NCI-H1436 (cell line): ENCODE measurements at places on chromosomes 13 and 19.

- DNase-seq: no peak
Measured at GRCh38 chr13:113358653-113359190, 5.2 kb downstream of the GRTP1 start.

- DNase-seq: no peak
Measured at GRCh38 chr19:54257116-54257480, at the start of gene LILRB5. Gene LILRB5, minus strand, starts transcription at chr19:54257273. Its CDS starts 80 bp downstream, at chr19:54257193.

- DNase-seq: no peak
Measured at GRCh38 chr19:58456111-58456510, 4.7 kb downstream of the ZNF324B start.

GRCh38 chr13:112785483-112785856 lies 95.6 kb downstream of the ATP11A start:
- no peak for DNase-seq

GRCh38 chr13:39682788-39683187 lies 27.3 kb downstream of the COG6 start:
- DNase-seq: no peak

DNA sequence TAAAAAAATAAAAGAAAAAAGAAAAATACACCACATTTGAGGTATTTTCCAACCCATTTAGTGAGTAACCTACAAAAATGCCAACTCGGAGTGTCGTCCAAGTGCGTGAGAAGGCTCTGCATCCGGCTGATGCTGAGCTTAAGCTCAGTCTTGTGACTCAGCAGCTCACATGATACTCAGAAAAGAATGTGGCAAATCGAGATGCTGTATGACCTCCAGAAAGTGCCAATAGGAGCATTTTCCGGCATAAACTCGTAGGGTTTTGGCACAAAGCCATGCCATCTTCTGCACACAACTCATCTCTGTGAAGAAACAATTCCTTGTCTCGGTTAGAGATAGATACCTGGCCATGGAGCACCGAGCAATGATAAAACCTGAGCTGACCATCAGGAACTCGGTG lies 58.5 kb downstream of the TRPM4 start:
- no peak for DNase-seq

DNA sequence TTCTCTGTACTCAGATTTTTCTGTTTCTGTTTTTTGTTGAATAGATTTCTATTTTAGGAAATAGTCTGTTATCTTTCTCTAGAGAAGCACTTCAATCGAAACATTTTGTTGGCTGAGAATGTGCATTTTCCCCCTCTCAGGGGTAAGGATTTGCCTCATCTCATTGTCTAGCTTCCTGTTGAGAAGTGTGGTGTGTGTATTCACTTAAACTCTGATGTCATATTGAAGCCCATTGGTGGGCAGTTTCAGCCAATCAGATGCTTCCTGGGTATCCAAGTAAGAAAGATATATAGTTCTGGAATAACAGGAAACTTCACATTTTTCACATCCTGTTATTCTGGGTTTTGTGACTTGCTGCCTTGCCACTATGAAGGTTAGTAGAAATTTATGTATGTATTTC lies 87.6 kb downstream of the ARHGEF7 start:
- DNase-seq: no peak

DNA sequence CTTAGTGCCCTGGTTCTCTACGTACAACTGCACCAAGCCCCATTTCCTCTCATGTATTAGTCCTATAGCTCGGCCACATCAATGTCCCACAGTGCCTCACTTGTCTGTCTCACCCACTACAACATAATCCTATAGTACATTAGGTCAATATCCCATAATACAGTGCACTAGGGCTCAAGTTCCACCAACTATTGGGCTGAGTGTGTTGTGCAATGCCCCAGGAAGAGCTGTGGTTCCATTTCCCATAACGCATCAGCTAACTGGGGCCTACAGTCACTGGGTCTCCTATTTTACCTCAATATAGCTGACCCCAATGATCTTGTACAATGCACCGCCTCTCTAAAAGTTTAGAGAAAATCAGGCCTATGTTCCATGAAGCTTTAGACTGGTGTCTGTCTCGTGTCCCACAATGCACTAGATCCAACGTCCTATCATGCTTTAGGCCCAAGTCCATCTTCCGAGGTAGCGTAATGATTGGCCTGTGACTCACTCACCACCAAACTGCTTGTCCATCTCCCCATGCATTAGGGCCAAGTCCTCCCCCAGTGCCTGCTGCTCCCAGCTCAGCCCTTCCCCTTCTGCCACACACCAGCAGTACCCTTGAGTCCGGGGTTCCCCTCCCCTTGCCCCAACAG lies 21.8 kb downstream of the TSKS start:
- no peak for DNase-seq

- DNase-seq: no peak
Measured at GRCh38 chr13:111217641-111218040, 102.5 kb downstream of the ARHGEF7 start.

GRCh38 chr13:60363288-60363687 lies 33.7 kb upstream of the TDRD3 start:
- no peak for DNase-seq

DNA sequence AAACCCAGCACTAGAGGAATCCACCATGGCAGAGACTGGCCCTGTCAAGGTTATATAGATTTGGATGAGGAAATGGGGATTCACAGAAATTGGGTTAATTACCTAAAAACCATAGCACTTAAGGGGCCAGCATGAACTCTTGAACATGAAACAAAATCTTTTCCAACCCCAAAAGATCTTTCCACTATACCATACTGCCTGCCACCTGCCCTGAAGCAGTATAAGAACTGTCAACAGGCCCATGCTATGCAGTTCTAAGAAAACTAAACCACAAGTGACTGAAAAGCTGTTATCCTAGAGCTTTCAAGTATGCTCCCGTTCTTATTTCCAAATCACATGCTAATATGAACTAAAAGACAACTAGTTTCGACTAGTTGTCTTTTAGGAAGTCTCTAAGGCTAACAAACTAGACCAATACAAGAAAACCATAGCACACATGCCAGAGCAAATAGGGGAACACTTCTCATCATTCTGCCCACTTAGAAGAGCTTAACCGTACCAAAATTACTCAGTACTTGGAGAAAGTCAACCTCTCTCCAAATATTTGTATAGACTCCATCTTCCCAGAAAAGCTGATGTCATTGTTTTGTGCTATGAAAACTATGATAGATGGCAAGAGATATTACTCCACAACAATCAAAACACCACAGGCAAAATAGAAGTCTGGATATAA lies 27.5 kb downstream of the HSPH1 start:
- DNase-seq: no peak

GRCh38 chr13:45074721-45075120 lies 45.6 kb upstream of the GTF2F2 start:
- no peak for DNase-seq

- DNase-seq: no peak
Measured at GRCh38 chr19:31597616-31598015, 248.4 kb upstream of the TSHZ3 start.

- DNase-seq: no peak
Measured at GRCh38 chr19:40441719-40442253, 2.3 kb downstream of the SERTAD3 start.

- no peak for DNase-seq
Measured at GRCh38 chr13:50268500-50268899, 253.3 kb downstream of the KCNRG start.

DNA sequence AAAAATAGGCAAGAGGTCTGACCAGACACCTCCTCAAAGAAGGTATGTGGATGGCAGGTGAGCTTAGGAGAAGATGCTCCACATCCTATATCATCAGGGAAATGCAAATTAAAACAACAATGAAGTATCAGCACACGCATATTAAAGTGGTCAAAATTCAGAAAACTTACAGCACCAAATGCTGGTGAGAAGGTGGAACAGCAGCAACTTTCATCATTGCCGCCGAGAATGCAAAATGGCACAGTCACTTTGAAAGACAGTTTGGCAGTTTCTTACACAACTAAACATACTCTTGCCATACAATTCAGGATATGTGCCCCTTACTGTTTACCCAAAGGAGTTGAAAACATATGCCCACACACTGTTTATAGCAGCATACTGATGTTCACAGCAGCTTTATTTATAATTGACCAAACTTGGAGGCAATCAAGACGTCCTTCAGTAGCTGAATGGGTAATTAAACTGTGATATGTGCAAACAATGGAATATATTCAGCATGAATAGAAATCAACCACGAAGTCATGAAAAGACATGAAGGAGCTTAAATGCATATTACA lies 22.5 kb downstream of the OR10H4 start:
- no peak for DNase-seq

DNA sequence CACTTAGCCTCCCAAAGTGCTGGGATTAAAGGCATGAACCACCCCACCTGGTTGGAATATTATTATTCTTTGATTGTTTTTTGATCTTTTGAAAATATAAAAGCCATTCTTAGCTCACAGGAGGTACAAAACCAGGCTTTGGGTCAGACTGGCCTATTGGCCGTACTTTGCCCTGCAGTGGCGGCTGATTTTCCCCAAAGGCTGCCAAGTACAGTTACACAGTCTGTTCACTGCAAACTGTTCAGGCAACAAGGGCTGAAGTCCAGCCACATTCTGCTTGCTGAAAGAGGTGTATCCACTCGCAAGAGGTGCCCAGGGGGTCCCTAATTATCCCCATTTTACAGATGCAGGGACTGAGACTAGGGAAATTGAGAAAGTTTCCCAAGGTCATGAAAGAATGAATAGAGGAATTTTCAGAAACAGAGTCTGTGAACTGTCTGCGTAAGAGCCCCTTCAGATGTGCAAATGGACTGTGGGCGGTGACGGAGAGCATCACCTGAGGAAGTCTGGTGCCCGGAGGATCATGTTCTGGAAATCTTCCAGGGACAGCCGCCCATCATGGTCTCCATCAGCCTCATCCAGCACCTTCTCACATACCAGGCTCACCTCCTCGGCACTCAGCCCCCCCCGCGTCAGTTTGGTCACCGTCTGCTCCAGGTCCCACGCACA lies 9.0 kb downstream of the CIB3 start:
- DNase-seq: no peak
